ENCODE measurements at places on chromosomes 7 and 10.

GRCh38 chr10:97713826-97714400 is 383 bp downstream of the MARVELD1 start:
- DNase-seq, result no peak

DNA sequence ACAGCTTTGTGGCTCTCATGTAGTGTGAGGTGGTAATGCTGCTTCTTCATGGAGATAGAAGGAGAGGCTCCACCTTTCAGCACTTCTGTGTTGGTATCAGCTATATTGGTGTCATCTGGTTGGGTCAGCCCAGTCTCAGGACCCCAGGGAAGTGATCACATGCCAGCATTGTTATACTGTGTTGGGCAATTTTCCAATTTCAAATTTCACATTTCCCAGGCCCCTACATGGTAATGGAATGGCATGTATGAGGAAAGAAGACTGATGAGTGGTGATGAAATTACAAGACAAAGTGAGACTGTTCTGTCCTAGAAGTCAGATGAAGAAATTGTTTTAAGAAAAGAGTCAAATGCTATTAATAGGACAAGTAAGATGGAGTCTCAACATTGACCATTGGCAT is 3.7 kb upstream of the AKR1C3 start:
- DNase-seq, result no peak

DNA sequence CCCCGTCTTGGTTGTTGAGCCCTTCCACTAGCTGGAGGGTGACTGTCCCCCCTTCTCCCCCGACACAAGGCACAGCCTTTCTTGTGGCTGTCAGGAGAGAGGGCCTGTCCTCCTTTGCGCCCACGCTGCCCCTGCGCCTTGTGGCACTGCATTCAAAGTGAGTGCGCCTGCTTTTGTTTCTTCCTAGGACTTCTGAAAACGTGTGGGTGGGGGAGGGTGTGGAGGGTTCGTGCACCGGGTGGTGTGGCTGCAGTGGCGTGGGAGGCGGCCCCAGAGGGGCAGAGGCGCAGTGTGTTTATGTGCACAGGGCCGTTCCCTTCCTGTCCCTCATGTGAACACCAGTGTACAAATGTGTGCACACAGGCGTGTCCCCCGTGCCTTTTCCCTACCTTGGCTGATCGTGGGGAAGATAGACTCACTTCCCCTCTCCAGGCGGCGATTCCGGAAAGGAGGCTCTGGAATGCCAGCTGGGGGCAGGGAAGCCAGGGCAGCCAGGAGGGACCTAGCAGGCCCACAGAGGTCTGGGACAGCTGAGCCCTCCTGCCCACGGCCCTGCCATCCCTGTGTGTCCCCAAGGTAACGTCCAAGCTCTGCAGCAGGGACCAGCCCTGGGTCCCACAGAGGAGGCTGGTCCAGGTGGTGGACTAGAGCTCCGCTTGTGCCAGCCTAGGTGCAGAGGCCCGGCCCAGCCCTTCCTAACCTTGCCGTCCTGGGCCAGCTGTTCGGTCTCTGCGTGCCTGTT is 88.8 kb downstream of the LHPP start:
- DNase-seq, result no peak

DNA sequence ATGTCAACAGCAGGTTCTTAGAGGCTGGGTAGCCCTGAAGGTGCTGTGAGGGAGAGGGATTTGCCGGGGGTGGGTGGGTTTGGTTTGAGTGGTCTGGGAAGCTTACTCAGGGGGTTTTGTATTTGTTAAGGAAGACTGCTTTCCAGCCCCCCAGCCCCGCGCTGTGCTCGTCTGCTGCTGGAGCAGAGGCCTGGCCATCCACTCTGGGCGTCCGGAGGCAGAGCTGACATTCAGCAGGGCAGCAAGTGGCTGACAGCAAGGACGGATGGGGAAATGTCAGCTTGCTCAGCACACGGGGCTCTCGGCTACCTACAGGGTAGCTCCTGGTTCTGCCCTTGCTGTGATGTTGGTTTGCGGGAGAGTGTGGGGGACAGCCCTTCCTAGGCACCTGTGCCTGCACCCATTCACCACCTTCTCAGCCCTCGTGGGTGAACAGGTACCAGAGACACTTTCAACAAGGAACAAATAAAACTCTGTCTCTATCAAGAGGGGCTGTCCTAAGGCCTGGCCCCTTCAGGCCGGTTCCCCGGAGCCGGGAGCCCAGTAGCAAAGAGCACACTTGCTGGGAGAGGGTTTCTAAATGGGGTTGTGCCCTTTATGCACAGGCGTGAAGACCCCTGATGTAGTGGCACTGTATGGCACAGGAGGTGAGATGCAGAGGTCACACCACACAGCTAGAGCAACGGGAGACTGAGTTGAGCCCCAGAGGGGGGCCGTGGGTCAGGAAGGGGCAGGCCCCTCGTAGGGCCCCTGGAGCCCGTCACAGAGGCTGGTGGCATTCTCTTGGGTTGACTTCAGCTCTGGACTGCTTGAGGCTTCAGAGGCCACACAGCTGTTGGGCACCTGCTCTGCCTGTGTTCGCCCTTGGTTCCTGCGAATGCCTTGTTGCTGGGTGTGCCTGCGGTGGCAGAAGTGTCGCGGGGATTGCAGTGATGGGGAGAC is 72.2 kb upstream of the SHH start:
- DNase-seq, result no peak

GRCh38 chr10:122689146-122689820 is 10.4 kb downstream of the C10orf120 start:
- DNase-seq, result no peak

DNA sequence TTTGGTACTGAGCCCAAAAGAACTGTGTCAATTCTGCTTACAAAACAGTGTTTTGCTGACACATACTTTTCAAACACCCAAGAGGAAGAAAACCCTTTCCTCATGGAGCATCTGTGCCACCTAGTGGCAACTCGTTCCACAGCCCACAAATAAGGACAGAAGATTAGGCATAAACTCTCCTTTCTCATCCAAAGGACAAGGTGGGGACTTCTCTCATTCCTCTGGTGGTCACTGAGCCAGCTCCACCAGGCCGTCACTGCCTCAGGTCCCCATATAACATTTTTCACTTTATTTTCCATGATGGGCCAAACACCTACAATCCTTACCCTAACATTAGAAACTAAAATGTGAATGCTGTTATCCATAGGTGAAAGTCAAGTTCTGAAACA is 76.9 kb downstream of the RNF216 start:
- peak; percentile 40 for DNase-seq

DNA sequence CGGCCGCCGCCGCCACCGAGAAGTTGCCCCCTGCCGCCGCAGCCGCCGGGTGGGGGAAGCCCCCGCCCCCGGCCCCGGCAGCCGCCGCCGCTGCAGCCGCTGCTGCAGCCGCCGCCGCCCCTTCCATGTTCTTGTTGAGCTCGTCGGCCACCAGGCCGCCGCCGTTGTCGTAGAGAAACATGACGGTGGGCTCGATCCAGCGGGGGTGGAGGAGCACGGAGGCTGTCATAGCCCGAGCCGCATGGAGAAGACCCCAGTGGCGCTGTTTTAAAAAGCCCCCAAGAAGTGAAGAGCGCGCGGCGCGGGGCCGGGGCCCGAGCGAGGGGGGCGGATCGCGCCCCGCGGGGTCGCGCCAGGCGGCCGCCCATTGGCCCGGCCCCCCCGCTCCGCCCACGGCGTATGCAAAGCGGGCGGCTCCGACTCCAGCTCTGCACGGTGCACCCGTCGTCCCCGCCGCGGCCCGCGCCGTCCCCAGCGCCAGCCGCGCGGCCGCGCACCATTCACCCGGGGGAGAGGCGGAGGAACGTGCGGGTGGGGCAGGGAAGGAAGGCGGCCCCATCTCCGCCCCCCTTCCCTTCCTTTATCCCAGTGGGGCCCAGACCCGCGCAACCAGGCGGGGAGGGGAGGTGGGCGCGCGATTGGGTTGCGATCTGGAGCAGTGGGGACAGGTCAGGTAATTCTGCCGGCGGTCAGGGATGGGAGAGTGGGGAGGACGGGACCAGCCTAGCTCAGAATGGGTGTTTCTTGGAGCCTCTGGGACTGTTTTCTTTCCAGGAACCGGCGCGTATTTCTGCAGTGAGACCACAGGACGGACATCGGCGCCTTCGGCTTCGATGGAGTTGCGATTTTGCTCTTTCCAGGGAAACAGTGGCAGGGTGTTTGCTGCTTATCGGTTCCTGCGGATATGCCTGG is at the start of gene HOXA13:
Gene HOXA13 (minus strand): TSS at position 243 of the 912 bp plus-strand sequence. CDS start 14 bp downstream, at position 229.
- no peak for DNase-seq

DNA sequence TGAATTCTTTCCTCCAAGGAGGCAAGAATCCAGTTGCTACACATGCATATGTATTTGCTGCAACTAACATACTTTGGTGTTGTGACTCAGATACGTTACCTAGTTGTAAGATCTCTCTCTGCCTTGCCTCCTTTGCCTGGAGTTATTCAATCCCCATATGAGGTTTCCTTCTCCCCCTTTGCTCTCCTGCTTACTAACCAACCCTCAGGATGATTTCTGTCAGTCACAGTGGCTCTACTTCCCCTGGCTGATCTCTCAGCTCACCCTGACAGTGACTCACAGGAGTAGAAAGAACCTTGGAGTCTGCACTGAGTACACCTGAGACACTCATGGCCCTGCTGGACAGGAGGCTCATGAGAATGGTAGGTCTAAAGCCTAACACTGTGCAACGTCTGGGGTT is 92.0 kb downstream of the TMEM106B start:
- no peak for DNase-seq

DNA sequence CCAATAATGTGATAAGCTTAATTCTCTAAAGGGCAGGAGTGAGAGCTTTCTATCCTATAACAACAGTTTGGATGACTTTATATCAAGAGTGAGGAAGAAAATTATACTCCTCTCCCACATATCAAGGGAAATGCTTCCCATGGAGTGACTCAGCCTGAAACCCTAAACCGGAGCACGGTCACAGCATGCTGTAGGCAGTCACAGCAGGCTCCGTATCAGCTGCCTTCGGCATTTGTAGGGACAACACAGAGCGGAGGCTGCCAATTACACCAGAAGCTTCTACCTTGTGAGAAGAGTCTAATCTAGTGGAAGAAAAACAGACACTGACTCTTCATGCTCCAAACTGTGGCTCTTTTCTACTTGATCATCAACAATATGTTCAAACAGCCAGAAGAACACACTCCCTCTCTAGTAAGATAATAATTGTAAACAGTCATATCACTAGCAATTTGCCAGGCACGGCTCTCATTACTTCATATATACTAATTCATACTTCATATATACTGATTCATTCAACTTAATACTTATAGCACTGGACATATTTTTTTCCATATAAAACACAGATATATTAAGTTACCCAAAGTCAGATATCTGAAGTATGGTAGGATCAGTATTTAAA is 65.9 kb downstream of the DGKB start:
- no peak for DNase-seq

- DNase-seq, result no peak
Measured at GRCh38 chr10:36515319-36515718, 610.1 kb upstream of the ANKRD30A start.

- DNase-seq, result no peak
Measured at GRCh38 chr7:146370171-146370570, 253.6 kb downstream of the CNTNAP2 start.

GRCh38 chr7:112204499-112205342 is 1.5 kb downstream of the DOCK4 start:
- DNase-seq, result no peak

DNA sequence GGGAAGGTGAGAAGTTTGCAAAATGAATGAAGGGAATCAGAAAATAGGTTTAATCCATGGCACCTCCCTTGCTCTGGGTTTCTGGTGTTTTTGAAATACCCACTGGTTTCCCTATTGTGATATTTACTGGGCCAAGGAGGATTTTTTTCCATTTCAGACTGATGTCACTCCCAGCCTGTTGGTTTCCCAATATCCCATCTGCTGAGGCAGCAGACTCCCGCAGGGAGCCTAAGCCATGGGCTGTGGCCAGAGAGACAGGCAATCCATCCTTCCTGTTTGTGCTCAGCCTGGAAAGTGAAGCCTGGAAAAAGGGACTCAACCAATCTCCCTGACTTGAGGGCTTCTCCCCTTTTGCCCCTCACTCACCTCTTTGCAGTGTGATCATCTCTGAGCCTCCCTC is 22.8 kb downstream of the FAM107B start:
- DNase-seq, result no peak

- no peak for DNase-seq
Measured at GRCh38 chr10:13704964-13705363, 118.2 kb downstream of the PRPF18 start.

DNA sequence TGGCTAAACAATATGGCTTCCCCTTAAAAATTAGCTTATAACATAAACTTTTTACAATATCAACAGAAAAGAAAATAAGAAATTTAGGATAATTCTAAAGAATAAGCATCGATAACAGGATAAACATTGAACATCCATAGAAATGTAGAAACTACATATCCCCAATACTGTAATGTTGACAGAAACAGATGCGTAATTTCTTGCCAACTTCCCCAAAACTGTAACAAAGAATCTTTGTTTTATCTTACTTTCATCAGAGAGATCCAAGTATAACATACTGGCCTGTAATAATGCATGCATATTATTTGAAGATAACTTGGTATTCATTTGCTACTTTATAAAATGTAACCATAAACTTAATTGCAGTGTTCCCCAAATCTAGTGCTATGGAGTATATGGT is 339.9 kb downstream of the ARL4A start:
- DNase-seq, result no peak

DNA sequence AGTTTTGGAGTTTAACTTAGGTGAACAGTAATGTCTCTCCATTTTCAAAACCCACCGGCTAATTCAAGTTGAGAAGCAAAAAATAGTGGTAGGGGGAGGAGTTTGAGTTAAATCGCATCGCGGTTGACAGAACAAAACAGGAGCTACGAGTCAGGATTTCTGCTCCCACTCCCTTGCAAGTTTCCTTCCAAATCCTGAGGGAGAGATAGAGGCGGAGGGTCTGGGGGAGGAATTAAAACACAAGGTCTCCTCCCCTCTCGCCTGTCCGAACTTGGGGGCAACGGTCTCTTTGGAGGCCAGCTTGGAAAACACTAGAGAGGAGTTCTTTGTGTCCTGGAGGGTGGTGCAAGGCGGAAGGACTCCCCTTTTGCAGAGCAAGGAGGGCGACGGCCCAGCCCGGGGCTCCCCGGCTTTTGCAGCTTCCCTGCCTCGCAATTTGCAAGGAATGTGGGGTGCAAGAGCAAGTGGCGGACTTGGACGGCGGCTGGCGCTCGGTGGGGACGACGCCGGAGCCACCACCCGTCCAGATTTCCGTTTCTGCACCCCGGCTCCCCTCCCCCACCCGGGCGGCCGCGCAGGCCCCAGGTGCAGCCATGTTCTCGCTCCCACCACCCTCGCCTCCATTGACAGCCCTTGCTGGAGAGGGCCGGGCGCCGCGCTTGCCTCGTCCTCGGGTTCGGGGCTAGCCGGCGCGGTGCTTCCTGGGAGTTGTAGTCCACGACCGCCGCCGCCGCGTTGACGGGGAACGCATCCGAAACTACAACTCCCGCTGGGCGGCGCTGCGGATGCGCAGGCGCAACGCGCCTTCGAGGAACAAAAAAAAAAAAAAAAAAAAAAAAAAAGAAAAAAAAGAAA is 454 bp upstream of the GTF2I start:
- DNase-seq, result peak; percentile 97

GRCh38 chr10:48238826-48239520 is 35.5 kb downstream of the FRMPD2 start:
- no peak for DNase-seq

- no peak for DNase-seq
Measured at GRCh38 chr7:141586878-141587277, 35.7 kb downstream of the AGK start.

DNA sequence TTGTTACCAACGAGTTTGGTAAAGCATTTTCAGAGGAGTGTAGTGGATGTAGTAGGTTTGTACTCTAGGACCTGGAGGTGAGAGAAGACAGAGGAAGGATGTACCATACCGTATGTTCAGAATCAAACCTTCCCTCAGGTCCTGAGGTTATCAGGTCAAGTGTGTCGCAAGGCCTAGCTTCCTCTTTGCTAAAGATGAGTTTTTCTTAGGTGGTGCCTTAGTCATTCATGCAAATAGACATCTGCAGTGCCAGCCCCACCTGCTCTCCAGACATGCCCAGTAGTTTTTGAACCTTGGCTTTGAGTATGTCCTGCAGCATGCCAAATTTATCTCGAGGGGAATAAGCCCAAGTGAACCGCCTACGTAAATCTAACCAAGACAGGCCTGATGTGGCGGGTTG is 71.3 kb downstream of the HDAC9 start:
- no peak for DNase-seq

All from stimulated activated CD4-positive, alpha-beta T cell treated with anti-CD3 and anti-CD28 coated beads, TNF-alpha, amount 100 ng/mL, for 48 hours (primary cell).